ENCODE measurements at places on chromosomes 3 and 15.

DNA sequence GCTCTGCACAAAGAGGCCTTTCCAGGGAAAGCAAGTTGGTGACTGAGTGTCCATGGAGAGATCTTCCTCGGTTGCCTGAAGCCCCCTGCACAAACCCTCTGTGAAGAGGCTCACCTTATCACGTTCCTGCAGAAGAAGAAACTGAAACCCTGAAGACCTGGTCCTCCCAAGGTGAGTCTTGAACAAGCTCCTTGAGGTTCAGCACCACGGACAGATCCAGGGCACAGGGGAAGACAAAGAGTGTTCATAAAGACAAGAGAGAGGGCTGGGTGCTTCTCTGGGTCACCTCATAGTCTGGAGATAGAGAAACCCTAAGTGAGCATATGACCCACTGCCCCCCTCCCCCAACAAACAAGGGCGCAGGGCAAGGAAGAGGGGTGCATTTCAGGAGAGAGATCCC is 21.7 kb upstream of the TBC1D21 start:
- DNase-seq = no peak

- no peak for DNase-seq
Observed at GRCh38 chr15:77838595-77838994, 205.9 kb upstream of the LINGO1 start.

DNA sequence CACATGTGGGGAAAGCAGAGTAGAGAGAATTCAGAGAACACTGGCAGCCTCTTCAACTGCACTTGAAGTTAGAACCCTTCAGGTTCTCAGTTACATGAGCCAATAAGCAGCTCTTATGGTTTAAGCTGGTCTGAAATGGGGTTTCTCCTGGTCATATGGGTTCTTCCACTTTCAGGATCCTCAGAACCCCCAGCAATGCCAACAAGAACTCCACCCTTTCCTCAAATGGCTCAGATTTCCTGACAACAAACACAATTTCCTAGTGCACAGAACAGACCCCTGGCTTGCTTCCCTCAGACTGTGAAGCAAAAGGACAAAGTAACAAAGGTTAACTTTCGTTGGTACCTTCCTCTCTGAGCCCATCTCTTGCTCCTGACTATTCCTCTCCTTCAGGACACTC is 23.9 kb upstream of the FRMD4B start:
- DNase-seq = no peak

DNA sequence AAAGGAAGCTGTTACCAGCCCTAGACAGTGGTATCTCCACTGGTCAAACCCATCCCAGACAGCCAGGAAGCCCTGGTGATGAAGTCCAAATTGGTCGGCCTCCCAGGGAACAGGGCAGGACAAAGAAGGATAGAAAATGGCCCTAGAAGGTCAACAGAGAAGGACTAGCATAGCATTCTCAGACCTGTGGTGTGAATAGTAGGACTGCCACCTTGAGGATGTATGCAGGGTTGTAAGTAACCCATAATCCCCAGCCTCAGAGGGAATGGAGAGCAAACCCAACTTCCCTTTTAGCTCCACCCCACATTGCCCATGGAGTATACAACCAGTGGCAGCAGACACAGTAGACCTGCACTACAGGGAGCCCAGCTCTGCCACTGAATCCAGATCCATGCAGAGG is 68.6 kb upstream of the EIF1B start:
- DNase-seq = no peak

- no peak for DNase-seq
Observed at GRCh38 chr3:117443014-117443413, 733.4 kb downstream of the TUSC7 start.

GRCh38 chr3:181696626-181697230 is 15.0 kb upstream of the SOX2 start:
- DNase-seq = no peak

- no peak for DNase-seq
Observed at GRCh38 chr3:80767604-80768003, 993.8 kb downstream of the GBE1 start.

DNA sequence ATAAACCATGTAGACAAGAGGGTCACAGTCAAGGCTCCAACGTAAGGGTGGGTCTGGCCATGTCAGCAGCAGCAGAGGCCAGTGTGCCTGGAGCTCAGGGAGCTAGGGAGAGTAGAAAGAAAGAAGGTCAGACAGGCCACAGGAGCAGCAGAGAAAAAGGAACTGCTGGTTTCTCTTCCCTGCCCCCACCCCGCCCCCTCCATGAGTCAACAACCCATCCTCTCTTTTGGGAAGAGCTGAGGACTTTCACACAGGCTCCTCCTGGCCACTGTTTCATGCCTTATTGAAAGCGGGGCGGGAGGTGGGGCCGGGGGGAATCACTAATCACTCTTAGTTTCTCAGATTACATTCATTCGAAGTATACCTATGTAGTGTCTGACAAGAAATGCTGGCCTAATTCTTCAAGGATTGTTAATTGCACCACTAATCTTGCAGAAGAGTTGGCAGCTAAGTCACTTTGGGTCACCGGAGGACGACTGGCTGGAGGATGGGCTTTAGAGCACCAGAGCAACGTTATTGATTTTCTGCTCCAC is 9.1 kb upstream of the SCG3 start:
- no peak for DNase-seq

- DNase-seq = peak; percentile 7
Observed at GRCh38 chr15:89442671-89443307, 53.6 kb downstream of the RHCG start.

DNA sequence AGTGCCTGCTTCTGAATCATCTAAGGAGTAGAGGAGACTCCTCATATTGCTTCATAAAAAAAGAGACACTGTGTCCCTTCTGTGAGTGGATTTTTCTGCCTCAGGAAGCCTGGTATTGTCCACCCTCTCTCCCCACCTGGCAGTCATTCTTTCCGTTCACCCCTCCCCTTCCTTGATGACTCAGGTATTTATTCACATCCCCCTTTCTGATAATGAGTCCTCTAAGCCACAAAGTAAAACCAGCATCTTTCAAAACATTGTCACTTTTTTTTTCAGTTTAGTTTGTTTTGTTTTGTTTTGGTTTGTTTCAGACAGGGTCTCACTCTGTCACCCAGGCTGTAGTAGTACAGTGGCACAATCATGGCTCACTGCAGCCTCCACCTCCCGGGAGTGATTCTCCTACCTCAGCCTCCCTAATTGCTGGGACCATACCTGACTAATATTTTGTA is 65.2 kb upstream of the UBE2E1 start:
- peak; percentile 43 for DNase-seq

DNA sequence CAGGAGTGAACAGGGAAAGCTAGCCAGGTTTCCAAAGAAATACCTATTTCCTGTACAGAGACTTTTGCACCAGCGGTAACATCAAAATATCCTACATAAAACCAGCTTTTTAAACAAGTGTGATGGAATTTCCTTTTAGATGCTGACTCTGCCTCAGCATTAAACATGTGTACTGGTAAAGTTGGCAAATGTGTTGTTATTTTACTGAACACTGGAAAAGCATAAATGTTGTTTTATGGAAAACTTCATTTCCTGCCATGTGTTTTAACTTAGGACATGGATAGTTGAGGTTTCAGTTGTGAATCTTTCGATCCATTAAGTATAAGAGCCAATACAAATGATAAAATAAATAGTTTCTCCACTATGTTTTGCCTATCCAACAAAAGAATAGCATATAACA is 15.7 kb downstream of the OXNAD1 start:
- no peak for DNase-seq

GRCh38 chr3:154013736-154014135 is 107.5 kb upstream of the ARHGEF26 start:
- DNase-seq = no peak

- DNase-seq = no peak
Observed at GRCh38 chr3:70927239-70927638, 614.8 kb upstream of the MDFIC2 start.

- no peak for DNase-seq
Observed at GRCh38 chr15:31080591-31081014, 20.9 kb downstream of the TRPM1 start.

DNA sequence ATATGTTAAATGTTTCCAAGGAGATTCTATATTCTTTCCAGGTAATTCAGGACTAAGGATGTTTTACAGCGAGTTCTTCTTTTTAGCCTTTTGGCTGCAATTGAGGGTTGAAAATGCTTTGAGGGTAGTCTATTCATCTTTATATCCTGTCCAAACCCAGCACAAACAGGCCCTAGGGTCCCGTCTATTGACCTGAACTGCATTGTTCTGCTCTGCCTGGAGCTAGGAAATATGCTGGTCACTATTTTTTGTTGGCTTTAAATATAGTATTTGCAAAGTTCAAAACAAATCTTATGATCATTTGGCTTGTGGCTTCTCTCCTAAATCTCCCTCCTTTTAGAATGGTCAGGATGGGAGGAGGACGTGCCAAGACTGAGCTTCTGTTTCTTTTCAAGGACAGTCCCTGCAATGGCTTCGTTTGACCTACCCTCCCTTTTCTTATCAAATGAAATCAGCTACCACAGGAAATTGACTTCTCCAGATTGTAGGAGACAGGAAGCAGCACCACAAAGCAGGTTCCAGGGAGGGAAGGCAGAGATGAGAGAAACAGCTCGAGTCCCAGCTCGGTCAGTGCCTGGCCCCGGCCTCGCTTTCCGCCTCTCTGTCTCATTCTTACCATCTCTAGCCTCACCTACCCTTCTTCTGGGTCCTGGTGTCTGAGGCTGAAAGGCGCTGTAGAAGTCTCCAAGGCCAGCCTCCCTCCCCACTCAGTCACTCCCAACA is 27.6 kb upstream of the NRROS start:
- DNase-seq = no peak

DNA sequence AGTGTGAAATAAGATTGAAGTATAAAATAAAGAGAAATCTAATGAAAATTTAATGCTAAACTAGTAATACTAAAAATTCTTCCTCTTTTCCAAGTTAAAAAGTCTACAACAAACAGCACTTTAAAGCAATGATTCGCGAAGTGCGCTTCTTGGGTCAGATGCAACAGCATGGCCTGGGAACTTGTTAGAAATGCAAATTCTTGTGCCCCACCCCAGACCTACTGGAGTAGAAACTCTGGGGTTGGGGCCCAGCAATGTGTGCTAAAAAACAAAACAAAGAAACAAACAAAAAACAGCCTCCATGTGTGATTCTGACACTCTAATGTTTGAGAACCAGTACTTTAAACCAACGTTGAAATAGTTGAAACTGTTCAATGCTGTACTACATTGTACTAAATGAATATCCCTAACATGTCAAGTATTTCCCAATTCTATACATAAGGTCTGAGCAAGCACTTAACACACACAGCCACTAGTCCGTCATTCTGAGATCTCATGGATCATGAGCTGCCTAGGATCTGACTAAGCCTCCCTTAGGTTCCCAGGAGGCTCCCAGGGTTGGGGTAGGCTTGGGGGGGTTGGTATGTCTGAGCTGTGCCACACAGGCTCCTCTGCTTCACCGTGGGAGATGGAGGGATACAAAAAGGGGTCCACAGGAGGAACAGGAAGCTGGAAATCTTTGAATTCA is 6.1 kb downstream of the RASGRP1 start:
- no peak for DNase-seq

DNA sequence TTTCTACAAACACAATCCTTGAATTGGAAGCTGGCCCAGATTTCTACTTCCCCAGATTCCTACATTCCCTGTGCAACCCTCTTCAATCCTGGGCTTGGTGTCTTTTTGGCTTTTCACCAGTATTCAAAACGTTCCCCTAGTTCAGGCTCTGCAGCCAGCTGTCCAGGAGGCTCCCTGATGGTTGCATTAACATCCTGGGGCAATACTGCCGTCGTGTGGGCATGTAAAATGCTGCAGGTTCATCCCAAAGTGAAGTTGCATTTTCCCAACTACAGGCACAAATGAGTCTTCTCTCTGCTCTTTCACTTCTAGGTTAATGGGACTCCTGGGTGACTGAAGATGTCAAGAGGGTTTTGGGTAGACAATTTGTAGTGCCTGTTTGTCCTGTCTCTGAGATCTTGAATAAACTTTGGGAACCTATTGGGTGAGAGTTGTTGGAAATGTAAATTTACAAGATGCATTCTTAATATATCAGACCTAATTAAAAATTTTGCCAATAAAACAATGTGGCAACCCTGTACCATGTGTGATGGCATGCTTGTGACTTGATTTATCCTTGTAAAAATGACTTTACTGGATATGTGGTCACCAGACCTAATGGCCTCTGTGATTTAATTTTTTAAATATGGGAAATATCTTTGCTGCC is 28.6 kb downstream of the SOX14 start:
- peak; percentile 12 for DNase-seq

- no peak for DNase-seq
Observed at GRCh38 chr3:132784502-132785025, 62.4 kb upstream of the NPHP3 start.

DNA sequence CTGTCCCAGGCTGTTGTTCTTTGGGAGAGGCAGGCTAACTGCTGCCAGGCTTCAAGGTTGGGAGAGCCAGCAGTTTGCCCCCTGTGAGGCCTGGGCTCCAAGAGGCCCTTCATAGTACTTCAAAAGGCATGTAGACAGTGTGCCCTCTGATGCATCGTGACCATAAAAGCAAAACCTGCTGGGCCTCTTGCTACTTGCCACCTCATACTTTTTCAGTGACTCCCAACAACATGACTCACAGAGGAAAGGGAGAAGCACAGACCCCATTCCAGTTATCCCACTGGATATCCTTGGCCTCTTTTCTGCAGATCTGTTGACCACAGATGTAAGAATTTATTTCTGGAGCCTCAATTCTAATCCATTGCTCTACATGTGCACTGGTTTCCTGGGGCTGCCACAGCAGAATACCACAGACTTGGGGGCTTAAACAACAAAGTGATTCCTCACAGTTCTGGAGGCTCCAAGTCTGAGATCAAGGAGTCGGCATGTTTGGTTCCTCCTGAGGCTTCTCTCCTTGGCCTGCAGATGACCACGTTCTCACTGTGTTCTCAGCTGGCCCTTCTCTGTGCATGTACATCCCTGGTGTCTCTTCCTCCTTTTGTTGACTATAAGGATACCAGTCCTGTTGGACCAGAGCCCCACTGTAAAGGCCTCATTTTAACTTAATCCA is 8.9 kb upstream of the NSMCE3 start:
- DNase-seq = no peak

DNA sequence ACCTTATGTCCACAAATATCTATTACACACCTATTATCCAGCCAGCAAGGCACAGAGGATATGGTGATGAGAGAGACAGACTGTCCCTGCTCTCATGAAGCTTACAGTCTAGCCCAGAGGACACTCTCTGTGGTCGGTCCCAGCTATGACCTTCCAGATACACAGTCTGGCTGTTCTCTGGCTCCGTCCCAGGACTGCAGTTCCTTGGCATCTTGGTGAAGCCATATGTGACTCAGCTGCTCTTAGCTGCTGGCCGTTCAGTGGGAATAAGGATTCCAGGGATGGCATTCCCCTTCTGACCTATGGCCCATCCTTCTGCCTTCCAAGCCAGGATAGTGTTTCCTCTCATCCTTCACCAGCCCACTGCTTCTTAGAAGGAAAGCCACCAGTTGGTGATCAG is 30.8 kb downstream of the MEX3B start:
- no peak for DNase-seq
